Iris pigment epithelial cell (primary cell): ENCODE measurements at places on chromosomes 7 and 10.
A peak's percentile ranks its signal among the peaks of the same experiment; 100 is the strongest.

- DNase-seq = no peak
Observed at GRCh38 chr10:50310560-50311174, 59.4 kb upstream of the ASAH2 start.

DNA sequence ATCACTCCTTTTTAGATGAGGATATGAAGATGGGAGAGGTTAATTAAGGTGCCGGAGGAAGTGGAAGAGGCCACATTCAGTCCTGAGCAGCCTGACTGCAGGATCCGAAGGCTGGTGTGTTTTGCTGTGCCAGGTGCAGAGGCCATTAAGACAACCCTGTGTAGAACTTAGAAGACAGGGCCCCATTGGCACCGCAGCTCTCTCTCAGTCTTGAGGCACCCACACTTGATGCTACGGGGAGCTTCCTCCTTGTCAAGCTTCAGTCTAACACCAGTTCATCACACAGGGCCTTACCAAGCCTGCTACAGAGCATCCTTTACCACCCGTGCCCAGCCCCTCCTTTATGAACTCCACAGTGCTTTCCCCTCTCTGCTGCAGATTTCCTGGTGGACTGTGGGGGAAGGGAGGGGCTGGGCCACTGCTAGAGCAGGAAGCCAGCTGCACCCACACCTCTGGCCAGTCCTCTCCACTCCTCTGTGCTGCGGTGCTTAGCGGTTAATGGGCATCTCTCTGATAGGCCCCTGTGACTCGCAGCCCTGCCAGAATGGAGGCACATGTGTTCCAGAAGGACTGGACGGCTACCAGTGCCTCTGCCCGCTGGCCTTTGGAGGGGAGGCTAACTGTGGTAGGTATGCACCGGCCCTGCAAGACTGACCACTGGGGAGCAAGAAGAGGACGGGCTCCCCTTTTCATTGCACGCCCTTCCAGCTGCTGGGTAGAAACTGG lies 45.5 kb downstream of the VWA2 start:
- DNase-seq = no peak

DNA sequence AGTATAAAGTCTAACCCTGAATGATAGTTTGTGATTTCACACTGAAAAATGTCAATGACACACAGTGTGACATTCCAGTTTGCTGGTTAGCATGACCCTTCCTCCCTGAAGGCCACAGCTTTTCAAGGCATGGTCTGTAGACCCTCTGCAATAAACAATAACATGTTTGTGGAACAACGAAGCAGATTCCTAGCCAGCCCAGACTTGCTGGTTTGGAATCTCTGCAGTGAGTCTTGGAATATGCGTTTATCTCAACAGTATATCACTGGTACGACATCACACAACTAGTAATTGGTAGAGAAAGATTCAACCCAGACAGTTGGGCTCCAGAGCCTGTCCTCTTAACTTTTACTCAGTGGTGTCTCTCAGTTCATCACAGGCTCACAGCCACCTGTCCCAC lies 23.7 kb upstream of the DUSP5 start:
- DNase-seq = no peak

- DNase-seq = peak; percentile 61
Observed at GRCh38 chr7:73487486-73487885, 34.6 kb downstream of the BAZ1B start.

GRCh38 chr7:49297958-49298357 lies 373.6 kb downstream of the CDC14C start:
- no peak for DNase-seq

- DNase-seq = peak; percentile 66
Observed at GRCh38 chr10:62560201-62560819, 186.1 kb downstream of the ZNF365 start.

DNA sequence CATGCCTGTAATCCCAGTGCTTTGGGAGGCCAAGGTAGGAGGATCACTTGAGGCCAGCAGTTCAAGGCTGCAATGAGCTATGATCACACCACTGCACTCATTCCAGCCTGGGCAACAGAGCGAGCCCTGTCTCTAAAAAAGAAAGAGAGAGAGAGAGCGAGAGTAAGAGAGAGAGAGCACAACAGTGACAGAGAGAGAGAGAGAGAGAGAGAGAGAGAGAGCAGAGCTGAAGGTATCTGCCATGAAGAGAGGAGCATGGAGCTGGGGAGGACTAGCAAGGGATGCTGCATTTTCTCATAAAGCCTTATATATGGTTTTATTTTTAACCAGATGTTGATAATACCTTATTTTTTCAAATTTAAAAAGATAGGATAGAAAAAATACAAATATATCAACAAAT lies 84.5 kb upstream of the RNF32 start:
- DNase-seq = no peak
